ENCODE measurements at places on chromosomes 3 and 15.

DNA sequence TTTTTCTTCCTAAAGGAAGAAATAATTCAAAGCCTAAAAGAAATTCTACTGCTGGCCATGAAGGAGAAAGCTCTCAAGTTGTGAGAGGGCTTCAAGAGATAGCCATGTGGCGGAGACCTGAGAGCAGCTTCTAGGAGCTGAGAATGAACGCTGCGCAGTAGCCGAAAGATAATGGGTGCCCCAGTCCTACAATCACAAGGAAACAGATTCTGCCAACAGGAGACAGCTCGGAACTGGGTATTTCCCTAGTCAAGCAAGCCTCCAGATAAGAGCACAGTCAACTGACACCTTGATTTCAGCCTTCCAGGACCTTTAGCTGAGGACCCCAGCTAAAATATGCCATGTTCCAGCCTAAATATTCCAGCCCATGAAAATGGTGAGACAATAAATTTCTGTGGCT lies 824.1 kb downstream of the FHIT start:
- no peak for DNase-seq

DNA sequence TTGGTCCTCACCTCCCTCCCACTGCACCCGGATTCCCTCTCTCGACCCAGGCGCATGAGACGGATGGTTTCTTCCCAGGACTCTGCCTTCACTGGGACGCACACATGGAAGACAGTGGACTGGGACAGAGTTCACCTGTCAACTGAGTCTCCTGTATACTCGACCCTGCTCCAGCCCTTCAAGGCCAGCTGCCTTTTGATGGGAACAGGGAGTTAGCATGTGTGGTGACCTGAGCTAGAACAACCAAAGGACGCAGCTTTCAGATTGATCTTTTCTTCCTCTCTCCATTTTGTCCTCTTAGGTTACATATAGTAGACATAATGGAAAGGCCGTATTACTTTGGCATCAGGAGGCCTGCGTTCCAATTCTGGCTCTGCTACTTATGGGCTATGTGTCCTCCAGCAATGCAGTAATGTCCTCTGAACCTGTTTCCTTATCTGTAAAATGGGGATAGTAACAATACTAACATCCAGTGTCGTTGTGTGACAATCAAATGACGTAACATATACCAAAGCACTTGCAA lies 94.1 kb downstream of the PEX5L start:
- no peak for DNase-seq

DNA sequence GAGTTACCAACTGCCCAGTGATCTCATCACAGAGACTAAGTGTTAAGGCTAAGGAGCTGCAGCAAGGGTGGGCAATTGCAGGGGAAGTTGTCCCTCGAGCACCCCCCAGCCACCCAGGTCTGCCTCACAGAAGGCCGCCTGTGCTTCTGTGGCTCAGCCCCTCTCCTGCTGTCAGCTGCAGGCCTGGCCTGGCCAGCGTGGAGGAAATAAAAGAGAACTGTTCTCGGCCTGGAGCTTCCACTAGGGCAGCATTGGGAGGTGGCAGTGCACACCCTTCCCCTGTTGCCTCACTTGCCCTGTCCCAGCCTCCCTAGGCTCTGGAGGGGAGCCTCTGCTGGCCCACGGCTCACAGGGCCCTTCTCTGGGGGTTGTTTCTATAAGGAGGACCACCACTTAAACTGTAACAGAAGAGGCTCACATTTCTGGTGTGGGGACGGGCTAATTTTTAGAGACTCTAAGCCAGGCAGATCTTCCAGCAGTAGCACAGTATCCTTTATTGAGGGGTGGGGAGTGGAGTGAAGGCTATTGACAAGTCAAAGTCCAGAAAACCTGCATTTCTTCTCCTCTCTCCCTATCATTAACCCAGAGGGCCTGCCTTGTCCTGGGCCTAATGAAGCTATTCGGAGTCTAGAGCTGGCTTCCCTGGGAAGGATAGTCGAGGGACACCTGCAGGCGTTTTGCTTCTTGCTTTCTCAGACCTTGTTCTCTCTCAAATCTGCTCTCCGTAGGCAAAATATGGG lies 75.6 kb upstream of the ADPGK start:
- DNase-seq = no peak

DNA sequence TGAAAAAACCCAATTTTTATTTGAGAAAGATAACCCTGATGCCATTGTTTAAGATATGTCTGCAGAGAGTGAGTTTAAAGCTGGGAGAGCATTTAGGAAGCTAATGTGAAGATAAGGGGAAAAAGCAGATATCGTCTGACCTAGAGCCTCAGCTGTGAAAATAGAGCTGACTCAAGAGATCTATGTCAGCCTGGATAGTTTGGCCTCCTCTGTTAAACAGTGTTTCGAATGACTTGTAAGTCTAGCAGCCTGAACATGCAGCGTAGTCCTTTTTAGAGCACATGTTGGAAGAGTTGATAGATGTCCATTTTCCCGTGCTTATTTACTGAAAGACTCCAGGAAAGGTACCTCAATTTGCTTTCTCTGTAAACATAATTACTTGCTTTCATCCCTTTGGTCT lies 48.1 kb downstream of the ALCAM start:
- peak; percentile 7 for DNase-seq
